ENCODE measurements at places on chromosomes 5 and 9.

DNA sequence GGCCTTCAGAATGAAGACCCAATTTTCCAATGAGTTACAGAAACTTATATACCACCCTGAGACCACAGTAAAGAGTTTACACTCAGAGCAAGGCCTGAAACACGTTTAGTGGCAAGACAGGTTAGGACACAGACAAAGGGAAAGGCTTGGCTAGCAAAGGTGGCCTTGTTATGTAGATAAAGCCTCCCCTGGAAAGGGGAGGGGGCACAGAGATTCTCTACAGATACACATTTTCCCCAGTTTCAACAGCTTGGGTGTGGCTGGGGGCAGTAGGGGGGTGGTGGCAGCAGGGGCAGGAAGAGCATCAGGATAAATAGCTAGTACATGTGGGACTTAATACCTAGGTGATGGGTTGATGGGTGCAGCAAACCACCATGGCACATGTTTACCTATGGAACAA lies 51.9 kb upstream of the PPP1R2B start:
- DNase-seq = no peak

- no peak for DNase-seq
These were observed 36.2 kb downstream of the BTNL8 start for GRCh38 chr5:180935203-180935602.

GRCh38 chr9:129778469-129778868 lies 24.5 kb upstream of the TOR1B start:
- no peak for DNase-seq

DNA sequence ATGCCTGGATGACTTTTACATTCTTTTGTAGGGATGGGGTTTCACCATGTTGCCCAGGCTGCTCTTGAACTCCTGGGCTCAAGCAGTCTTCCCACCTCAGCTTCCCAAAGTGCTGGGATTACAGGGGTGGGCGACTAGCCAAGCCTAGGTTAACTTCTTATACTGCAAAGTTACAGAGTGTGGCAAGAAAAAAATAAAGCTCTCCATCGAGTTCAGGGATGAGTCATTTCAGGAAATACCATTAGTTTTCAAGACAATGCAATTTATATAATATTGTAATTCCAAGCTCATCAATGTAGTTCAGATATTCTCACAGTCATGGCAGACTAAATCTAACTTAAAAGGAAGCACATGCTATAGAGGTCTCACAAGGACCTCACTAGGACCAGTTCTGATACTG lies 11.5 kb upstream of the ABO start:
- no peak for DNase-seq

DNA sequence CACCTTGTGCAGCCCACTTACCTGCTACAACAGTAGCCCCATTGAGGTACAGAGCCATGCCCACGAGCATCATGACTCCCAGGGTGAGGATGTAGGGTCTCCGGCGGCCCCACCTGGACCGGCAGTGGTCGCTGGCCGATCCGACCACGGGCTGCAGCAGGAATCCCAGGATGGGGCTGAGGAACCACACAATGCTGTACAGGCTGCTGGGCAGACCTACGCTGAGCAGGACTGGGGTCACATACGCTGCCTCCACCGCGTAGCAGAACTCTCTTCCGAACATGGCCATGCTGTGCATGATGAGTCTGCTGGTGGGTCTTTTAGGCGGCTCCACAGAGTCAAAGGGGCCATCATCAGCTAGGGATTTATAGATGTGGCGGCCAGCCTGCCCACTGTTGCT lies 315 bp downstream of the SLC45A2 start:
- DNase-seq = no peak

DNA sequence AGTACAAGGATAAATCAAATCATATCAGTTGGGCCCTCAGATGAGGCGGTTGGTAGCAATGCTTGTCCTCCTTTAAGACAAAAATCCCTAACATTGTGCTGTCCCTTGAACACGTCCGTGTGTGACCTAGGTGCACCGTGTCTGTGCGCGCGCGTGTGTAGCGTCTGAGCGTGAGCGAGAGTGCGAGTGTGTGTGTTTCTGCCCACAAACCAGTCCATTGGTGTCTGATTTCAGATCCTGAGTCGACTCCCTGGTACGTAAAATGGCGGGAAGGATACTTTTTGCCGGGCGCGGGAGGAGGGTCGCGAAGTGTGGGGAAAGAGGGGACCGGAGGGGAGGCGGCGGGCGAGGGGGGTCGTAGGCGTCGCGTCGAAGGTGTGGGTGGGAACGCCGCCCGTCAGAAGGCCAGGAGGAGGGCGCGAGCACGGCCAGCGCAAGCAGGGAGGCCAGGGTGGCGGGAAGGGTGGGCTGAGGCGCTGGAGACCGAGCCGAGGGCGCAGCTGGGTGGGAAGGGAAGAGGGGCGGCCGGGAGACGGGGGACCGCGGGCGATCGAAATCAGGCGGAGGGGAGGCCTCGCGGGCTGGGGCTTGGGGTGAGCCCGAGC lies 8.9 kb downstream of the OTP start:
- DNase-seq = no peak

All from common myeloid progenitor, CD34-positive (primary cell).